BJ (cell line): ENCODE measurements at places on chromosomes 16 and 17.

- DNase-seq: peak; percentile 9
Observed at GRCh38 chr16:68146585-68146984, 61.4 kb downstream of the NFATC3 start.

- no peak for DNase-seq
Observed at GRCh38 chr17:60652454-60653247, 25.0 kb upstream of the BCAS3 start.

- no peak for DNase-seq
Observed at GRCh38 chr17:50946223-50946890, 80.2 kb upstream of the TOB1 start.

- DNase-seq: peak; percentile 71
Observed at GRCh38 chr16:87966064-87966645, 14.9 kb downstream of the BANP start.

- DNase-seq: peak; percentile 65
Observed at GRCh38 chr17:12605222-12605621, 60.5 kb upstream of the MYOCD start.

- DNase-seq: no peak
Observed at GRCh38 chr16:56262148-56262547, 70.9 kb downstream of the GNAO1 start.

DNA sequence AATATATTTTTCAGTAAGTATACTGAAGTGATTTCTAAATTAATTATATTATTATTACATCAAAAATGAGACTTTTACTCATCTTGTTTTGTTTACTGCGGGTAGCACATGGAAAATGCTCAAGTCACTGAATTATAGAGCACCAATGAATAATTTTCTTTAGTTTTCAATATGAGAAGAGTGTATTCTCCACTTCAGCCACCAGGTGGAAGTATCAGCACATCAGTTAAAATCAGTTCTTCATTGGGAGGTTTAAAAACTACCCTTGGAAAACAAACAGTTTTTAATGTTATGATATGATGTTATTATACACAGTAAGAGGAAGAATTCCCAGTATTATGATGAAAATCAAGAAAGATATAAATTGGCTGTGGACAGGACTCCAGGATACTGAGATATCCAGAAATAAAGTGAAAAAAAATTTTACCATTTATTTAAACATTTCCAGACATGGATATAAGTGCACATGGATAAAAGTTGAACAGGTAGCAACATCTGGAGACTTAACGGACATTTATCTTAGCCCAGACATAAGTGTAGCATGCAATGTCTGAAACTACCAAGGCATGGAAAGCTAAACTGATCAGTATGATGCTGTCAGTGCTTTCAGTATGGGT is 467.3 kb downstream of the KCNJ2 start:
- no peak for DNase-seq

GRCh38 chr17:76997981-76998531 is 129.9 kb downstream of the MGAT5B start:
- no peak for DNase-seq

GRCh38 chr16:19505600-19506303 is 16.1 kb downstream of the GDE1 start:
- no peak for DNase-seq

DNA sequence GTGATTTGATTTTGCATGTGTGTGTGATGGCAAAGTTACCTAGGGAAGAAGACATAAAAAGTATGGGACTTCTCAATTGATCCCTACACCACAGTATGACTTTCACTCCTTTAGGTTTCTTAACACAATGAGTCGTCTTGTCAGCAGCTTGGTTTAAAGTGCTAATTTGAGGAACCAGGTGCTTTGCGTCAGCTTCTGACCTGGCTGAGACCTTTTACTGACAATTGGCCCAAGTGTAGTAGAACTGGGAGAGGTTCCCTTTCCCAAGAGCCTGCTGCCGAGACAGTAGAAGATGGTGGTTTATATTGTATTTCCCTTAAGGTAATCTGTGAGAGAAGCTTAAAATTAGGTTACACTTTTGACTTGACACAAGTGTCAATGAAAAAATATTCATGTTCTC is 54.9 kb downstream of the LDHD start:
- no peak for DNase-seq

DNA sequence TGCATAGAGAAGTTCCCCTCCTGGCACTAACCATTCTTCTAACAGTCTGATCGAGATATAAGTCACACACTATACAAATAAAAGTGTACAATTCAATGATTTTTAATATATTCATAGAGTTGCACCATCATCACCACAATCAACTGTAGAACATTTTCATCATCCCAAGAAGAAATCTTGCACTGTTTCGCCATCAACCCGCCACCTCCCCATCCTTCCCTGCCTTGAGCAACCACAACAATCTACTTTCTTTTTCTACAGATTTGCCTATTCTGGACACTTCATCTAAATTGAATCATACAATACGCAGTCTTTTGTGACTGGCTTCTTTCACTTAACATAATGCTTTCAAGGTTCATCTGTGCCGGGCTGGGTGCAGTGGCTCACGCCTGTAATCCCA is 33.0 kb upstream of the GUCY2D start:
- no peak for DNase-seq

DNA sequence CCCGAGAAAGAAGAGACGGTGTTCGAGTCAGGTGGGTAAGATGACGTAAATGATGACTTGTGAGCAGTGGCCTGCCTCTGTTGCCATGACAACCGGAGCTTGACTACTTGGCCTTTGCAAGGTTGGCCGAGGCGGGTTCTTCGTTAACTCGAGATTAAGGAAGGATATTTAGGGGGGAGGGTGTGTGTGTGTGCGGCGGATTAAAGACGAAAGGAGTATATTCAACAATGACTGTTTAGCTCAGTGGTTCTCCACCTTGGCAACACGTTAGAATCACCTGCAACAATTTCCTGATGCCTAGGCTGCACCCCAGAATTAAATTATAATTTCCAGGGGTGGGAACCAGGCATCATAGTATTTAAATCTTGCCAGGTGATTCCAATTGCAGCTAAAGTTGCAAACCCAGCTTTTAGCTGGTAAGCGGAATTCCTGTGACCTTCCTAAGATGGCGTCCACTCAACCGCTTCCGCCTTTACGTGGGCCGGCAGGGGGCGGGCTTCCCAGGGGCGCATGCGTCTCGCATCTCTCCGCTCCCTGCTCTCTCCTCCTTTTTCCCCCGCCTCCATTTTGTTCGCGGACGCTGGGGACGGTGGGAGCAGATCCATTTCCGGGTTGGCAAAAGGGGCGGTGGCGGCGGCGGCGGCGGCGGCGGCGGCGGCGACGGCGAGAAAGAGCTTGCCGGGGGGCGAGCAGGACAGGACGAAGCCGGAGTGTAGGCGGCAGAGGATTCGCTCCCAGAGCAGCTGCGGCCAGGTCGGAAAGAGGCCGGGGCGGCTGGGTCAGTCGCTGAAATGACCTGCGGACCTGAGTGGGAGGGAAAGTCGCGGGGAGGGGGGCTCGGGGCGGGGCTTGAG is at the start of gene WIPF2:
Gene WIPF2, plus strand, starts transcription at position 565 of the 854 bp plus-strand sequence. CDS start 37,156 bp downstream, outside the sequence.
- peak; percentile 80 for DNase-seq

- no peak for DNase-seq
Observed at GRCh38 chr17:34487626-34488025, 91.8 kb upstream of the TMEM132E start.

GRCh38 chr17:58339755-58340404 is 11.3 kb upstream of the TSPOAP1 start:
- no peak for DNase-seq

GRCh38 chr16:370979-371514 is 709 bp upstream of the MRPL28 start:
- no peak for DNase-seq

DNA sequence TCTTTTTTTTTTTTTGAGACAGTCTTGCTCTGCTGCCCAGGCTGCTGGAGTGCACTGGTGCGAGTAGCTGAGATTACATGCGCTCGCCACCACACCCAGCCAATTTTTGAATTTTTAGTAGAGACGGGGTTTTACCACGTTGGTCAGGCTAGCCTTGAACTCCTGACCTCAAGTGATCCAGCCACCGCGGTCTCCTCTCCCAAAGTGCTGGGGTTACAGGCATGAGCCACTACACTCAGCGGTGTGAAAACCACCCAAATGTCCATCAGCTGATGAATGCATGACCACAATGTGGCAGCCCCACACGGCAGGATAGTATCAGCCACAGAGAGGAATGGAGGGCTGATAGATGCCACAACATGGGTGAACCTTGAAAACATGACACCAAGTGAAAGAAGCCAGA is 2.1 kb downstream of the P2RX5 start:
- no peak for DNase-seq

GRCh38 chr17:39487946-39488345 is 26.7 kb downstream of the CDK12 start:
- DNase-seq: no peak

DNA sequence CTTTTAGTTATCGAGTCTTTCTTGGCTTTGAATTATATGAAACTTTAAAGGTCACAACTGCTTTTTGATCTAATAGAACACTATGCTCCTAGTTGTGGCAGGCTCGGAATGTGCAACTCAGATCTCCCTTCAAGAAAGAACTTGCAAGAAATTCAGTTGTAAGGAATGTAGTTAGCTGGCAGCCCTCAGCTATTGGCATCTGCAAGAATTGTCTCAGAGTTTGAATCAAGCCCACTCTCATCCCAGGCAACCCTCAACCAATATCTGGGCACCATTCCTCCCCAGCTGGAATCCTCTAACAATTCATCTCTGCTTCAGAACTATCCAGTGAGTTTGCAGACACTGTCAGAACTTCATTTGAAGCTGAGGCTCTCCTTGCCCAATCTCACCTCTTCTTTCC is 447.2 kb downstream of the KIF2B start:
- DNase-seq: no peak

- peak; percentile 84 for DNase-seq
Observed at GRCh38 chr17:55433629-55434422, 12.2 kb upstream of the MMD start.

DNA sequence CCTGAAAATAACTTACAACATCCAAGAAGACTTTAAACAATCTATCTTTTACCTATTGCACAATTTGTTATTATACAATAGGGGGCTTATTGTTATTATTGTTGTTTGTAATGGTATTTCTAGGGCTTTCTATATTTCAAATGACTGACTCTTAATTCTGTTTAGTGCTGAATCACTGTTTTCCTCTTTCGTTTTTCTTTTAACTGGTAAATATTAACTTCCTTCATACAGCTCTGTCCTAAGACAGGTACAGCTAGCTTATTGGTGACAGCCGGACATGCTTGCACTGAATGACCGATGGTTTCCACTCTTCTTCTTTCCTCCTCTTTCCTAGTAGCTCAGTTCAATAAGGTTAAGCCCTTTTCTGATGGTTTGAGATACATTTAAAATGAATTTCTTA is 11.6 kb downstream of the KRTAP9-7 start:
- no peak for DNase-seq

DNA sequence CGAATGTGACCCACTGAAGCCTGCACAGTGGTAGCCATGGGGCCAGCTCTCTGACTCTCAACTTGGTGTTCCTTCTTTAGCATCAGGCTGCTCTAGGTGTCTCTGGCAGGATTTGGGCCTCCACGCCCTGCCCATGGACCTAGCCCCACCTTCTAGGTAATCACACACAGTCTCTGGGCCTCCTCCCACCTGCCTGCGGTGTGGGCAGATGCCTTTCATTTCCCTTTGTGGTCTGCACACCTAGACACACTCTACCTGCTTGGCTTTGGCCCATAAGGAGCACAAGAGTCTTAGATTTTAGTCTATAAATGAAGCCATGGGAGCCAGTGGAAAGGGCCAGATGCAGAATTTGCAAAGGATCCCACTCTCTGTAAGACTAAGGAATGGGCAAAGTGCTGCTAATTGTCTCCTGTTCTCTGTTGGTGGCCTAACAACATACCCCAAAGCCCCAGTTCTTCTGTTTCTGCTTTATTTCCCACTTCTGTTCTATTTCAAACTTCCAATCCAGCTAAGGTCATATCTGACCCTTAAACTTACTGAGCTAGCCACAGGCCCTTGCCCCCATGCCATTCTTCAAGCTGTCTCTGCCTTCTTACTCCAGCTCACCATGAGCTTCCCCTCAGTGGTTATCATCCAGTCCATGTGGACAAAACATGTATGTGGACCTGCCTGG is 7.2 kb upstream of the MFSD6L start:
- DNase-seq: no peak

DNA sequence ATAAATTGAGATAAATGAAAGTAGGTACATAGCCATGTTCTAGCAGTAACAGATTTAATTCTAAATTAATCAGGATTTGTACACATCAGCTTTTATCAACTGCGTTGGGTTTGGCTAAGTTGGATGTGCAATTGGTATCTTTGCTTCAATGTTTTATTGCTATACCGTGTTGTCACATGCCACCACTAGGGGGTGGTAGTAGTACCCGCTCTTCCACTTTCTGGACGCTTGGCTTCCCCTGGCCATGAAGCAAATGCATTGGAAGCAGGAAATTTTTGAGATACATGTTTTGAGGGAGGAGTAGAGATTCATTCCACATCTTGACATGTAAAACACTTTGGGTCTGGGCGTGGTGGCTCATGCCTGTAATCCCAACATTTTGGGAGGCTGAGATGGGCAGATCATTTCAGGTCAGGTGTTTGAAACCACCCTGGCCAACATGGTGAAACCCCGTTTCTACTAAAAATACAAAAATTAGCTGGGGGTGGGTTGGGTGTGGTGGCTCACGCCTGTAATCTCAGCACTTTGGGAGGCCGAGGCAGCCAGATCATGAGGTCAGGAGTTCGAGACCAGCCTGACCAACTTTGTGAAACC is 58.6 kb downstream of the EMP2 start:
- no peak for DNase-seq

- no peak for DNase-seq
Observed at GRCh38 chr17:78716292-78716691, 65.8 kb downstream of the CYTH1 start.

GRCh38 chr17:72456075-72456474 is 335.3 kb downstream of the SOX9 start:
- peak; percentile 22 for DNase-seq

DNA sequence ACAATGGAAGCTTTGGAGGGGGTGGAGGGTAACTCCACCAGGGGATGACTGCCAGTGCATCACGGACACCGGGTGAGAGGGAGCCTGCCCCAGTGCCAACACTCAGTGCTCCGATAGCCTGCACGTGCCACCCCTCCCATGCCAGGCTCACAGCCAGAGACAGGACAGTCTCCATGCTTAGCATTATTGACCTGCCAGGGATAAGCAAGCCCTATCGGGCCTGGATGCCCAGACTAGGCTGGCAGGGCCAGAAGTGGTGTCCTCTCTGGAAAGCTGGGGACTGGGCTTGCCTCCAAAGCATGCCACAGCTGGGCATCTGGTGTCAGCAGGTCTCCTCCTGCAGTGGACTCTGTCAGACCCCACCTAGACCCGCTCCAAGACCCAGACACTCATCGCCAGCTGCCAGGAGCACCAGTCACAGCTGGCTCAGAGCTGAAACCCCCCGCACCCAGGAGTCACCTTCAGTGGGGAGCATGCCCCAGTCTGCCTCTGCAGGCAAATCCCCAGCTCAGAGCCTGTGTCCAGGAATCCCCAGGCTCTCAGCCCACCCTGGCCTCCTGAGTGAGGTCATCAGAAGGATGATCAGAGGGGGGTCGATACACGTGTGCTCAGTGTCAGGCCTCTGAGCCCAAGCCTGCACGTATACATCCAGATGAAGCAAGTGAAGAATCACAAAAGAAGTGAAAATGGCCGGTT is 1.8 kb upstream of the RHBDF1 start:
- DNase-seq: no peak

- no peak for DNase-seq
Observed at GRCh38 chr17:79993390-79994227, 42.1 kb downstream of the TBC1D16 start.
